ENCODE measurements at places on chromosomes 3 and 15.

DNA sequence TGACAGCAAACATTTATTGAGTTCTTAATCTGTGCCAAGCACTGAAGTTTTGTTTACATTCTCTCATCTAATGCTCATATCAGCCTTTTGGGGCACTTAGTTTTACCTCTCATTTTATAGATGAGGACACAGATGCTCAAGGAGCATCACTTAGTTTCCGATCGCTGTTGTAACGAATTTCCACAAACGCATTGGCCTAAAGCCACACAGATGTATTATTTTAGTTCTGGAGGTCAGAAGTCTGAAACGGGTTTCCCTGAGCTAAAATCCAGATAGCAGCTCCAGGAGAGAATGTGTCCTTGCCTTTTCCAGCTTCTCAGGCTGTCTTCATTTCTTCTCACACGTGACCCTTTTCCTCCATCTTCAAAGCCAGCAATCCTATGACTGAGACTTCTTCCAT is 11.1 kb downstream of the SEMA6D start:
- DNase-seq, result no peak

GRCh38 chr3:64163755-64164148 is 61.5 kb downstream of the PRICKLE2 start:
- DNase-seq, result no peak

DNA sequence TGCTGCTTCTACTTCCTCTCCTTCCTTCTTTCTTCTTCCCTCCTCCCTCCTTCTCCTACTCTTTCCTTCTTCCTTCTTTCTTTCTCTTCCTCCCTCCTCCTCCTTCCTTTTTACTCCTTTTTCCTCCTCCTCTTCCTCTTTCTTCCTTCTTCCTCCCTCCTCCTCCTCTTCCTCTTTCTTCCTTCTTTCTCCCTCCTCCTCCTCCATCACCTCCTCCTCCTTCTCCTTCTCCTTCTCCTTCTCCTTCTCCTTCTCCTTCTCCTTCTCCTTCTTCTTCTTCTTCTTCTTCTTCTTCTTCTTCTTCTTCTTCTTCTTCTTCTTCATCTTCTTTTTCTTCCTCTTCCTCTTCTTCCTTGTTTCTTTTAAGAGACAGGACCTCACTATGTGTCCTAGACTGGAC is 224.0 kb downstream of the NR2F2 start:
- no peak for DNase-seq

DNA sequence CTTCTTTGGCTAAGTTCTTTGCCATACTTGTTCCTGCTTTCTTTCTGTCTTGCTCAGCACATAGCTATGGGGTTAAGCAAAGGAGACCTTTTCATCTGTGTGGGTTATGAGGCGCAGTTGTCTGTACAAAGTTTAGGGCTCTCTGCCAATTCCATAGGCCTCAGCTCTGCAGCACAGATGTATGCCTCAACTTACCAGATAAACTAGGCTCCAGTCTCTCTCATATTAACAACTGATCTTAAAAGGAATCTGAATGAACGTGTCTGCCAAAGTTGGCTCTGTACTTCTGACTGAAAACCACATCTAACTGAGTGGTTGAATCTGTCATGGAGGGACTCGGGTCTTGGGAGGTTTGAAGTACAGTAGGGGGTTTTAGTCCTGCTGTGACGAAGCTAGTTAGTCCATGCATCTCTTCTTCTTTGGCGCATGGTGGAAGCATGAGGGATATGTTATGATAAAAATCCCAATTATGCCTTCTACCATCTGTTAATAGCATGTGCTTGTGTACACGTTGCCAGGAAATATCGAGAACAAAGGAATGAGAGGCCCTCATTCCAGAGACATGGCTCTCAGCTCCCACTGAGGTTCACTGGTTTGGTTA is 114.6 kb upstream of the TSC22D2 start:
- no peak for DNase-seq

GRCh38 chr3:135100366-135100765 is 305.3 kb downstream of the EPHB1 start:
- DNase-seq, result no peak
